Thyroid gland (tissue), 4 donors: ENCODE measurements at places on chromosomes 6 and 20.

DNA sequence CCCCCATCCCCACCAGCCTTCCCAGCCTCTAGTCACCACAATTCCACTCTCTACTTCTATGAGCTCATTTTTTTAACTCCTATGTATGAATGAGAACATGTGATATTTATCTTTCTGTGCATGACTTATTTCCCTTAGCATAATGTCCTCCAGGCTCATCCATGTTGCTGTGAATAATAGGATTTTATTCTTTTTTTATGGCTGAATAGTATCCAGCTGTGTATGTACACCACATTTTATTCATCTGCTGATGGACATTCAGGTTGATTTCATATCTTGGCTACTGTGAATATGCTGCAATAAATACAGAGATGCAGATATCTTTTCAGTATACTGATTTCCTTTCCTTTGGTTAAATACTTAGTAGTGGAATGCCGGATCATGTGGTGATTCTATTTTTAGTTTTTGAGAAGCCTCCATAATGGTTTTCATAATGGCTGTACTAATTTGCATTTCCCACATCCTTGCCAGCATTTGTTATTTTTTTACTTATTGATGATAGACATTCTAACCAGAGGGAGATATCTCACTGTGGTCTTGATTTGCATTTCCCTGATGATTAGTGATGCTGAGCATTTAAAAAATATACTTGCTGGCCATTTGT lies 194.9 kb downstream of the PACRG start:
- DNase-seq = no peak

GRCh38 chr6:63149730-63150129 lies 61.5 kb upstream of the FKBP1C start:
- DNase-seq = no peak

- DNase-seq = peak; percentile 69
Observed at GRCh38 chr6:7107578-7108195, at the start of gene RREB1. RREB1 (plus strand) TSS chr6:7107961; CDS start chr6:7181912, 73,951 bp downstream.

- no peak for DNase-seq
Observed at GRCh38 chr6:121201105-121201504, 133.2 kb downstream of the TBC1D32 start.

GRCh38 chr6:39407446-39407993 lies 85.0 kb upstream of the KCNK16 start:
- no peak for DNase-seq

- peak; percentile 32 for DNase-seq
Observed at GRCh38 chr20:44247586-44248409, 690 bp downstream of the GDAP1L1 start.

DNA sequence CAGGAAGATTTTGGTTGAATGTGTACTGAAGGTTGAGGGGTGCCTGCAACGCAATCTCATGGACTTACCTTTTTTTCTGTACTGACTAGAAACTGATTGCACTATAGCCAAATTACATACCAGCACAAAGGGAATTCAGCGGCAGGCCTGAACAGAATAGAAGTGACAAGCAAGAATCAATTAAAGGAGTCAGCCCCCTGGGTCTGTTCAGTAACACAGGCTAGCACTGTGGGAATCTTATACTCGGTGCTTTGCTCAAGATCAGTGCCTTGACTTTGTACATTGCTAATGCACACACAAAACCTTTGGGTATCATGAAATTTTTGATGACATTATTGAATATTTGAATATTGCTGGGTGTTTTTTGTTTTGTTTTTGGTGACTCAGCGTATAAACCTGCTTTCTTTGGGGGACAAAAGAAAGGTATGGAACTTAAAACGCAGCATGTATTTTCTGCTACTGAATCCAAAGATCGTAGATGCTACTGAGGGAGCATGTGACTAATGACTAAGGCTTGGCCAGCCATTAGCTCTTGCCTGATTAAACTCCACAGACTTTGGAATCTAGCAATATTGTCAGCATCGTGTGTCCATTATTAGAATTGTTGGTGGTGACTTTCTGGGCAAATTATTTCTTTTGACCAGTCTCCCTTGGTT lies 236.6 kb downstream of the ARID1B start:
- DNase-seq = no peak

DNA sequence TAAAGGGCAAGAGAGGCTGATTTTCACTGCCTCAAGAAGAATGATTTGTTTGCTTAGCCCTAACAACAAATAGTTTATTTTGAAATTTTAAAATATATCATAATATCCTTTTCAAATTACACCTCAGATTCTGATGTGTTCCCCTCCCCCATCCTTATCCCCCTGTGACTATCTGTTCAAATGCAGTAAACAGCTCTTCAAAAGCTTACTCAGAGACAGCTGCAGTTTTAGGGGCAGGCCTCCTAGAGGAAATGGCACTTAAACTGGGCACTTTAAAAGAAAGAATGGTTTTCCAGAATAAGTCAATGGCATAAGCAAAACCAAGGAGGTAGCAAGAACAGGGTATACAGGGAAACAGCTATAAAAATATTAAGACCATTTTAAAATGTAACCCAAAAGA lies 118.6 kb upstream of the UST start:
- DNase-seq = no peak

GRCh38 chr6:33672808-33673207 lies 38.7 kb downstream of the UQCC2 start:
- peak; percentile 43 for DNase-seq

DNA sequence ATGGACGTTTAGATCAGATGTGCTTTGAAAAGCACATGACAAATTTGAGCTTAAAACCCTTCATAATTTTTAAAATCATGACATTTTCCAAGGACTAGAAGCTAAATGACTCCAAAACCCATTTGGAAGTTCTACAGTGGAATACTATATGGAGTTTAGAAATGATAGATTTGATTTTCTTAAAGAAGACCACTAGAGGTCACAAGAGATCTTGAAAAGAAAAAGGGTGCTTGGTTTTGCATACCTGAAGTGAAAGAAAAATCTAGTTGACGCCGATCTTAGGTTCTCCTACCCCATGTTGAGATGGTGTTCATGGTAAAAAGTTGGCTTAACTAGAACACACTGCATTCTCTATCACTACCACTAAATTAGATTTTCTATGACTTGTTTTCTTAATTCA lies 31.5 kb downstream of the CFAP61 start:
- DNase-seq = no peak

- no peak for DNase-seq
Observed at GRCh38 chr20:50001784-50002311, 19.1 kb downstream of the SNAI1 start.

- DNase-seq = no peak
Observed at GRCh38 chr6:50958148-50958697, 139.6 kb downstream of the TFAP2B start.
